Small intestine (tissue), 16 donors: ENCODE measurements at places on chromosomes 1 and 21.

GRCh38 chr1:201614262-201615015 lies 75.5 kb downstream of the NAV1 start:
- no peak overlapping the region for H3K27ac ChIP-seq
- no peaks in the 10 kb centered on the region for H3K36me3 ChIP-seq
- H3K4me3 ChIP-seq = no peak overlapping the region
- H3K27me3 ChIP-seq = no peaks in the 10 kb centered on the region
- no peaks in the 10 kb centered on the region for H3K4me1 ChIP-seq

GRCh38 chr1:93384656-93385055 lies 38.9 kb downstream of the DR1 start:
- H3K4me1 ChIP-seq = no peaks in the 10 kb centered on the region
- H3K36me3 ChIP-seq = no peaks in the 10 kb centered on the region
- no peak overlapping the region for H3K4me3 ChIP-seq
- H3K27me3 ChIP-seq = no peaks in the 10 kb centered on the region
- DNase-seq = no peak
- H3K27ac ChIP-seq = no peak overlapping the region

GRCh38 chr1:153789478-153790034 lies 14.3 kb downstream of the SLC27A3 start:
- H3K36me3 ChIP-seq = no peaks in the 10 kb centered on the region
- no peaks in the 10 kb centered on the region for H3K4me1 ChIP-seq
- H3K4me3 ChIP-seq = peak overlapping the region; percentile 35
- no peaks in the 10 kb centered on the region for H3K27me3 ChIP-seq

- DNase-seq = no peak
- no peaks in the 10 kb centered on the region for H3K36me3 ChIP-seq
- H3K4me1 ChIP-seq = peaks cover 2% of the 10 kb centered on the region
- H3K27me3 ChIP-seq = no peaks in the 10 kb centered on the region
- peak overlapping the region; percentile 91 for H3K27ac ChIP-seq
- H3K4me3 ChIP-seq = peak overlapping the region; percentile 87
These were observed 594 bp downstream of the LUZP1 start for GRCh38 chr1:23168079-23168444.

- H3K27me3 ChIP-seq = no peaks in the 10 kb centered on the region
- H3K4me3 ChIP-seq = no peak overlapping the region
- peaks cover 23% of the 10 kb centered on the region for H3K36me3 ChIP-seq
- no peaks in the 10 kb centered on the region for H3K4me1 ChIP-seq
- H3K27ac ChIP-seq = no peak overlapping the region
These were observed 36.6 kb downstream of the BMP8A start for GRCh38 chr1:39528082-39528481.

GRCh38 chr1:44300852-44301251 lies 54.2 kb downstream of the ERI3 start:
- no peak overlapping the region for H3K27ac ChIP-seq
- H3K36me3 ChIP-seq = no peaks in the 10 kb centered on the region
- no peak overlapping the region for H3K4me3 ChIP-seq
- H3K27me3 ChIP-seq = no peaks in the 10 kb centered on the region
- H3K4me1 ChIP-seq = no peaks in the 10 kb centered on the region
